Kidney glomerular epithelial cell (primary cell): ENCODE measurements at places on chromosomes 13 and 19.
A peak's percentile ranks its signal among the peaks of the same experiment; 100 is the strongest.

GRCh38 chr13:30652746-30653386, 35.1 kb downstream of the USPL1 start:
- DNase-seq: no peak

DNA sequence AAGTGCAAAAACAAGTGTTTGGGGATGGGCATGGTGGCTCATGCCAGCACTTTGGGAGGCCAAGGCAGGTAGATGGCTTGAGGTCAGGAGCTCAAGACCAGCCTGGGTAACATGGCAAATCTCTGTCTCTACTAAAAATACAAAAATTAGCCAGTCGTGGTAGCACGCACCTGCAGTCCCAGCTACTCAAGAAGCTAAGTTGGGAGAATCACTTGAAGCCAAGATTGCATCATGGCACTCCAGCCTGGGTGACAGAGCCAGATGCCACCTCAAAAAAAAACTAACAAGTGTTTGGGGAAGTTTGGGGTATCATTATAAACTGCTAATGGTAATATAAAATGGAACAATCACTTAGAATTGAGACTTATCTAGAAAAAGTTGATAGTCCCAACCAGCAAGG, 24.6 kb downstream of the XPO4 start:
- no peak for DNase-seq

- peak; percentile 23 for DNase-seq
These were observed 11.9 kb upstream of the PRKD2 start for GRCh38 chr19:46728693-46729339.

GRCh38 chr13:81686877-81687276, 1346.0 kb upstream of the SPRY2 start:
- DNase-seq: no peak

DNA sequence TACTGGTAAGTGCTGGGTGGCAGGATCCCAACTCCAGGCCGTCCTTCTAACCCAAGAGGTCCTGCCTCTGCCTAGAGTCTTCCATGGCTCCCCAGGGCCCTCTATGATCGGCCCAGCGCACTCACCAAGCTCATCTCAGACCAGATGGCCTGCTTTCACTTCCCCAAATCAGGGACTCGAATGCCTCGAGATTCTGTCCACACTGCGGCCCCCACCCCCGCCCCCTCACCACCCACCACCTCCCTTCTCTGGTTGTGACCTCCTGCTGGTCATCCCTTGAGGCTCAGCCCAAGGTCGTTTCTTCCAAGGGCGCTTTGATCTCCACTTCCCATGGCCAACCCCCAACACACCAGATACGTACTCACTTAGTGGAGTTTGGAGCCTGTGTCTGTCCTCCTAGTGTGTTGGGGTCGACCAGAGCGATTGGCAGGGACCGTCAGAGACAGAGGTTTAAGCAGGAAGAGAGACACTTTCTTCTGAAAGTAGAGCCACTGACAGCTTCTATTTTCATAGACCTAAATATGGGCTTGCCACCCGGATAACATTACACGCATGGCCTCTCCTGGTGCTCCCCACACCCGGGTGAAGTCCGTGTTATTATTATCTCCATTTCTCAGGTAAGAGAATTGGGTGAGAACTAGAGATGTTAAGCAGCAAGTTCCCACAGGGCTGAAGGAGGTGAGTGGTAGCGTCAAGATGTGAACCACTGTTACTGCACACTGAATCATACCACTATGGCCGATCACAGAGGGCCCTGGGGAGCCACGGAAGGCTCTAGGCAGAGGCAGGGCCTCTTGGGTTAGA, at the start of gene FCER2:
FCER2 (minus strand) TSS at position 478 of the 804 bp plus-strand sequence. CDS start 2,371 bp downstream, outside the sequence.
- no peak for DNase-seq

DNA sequence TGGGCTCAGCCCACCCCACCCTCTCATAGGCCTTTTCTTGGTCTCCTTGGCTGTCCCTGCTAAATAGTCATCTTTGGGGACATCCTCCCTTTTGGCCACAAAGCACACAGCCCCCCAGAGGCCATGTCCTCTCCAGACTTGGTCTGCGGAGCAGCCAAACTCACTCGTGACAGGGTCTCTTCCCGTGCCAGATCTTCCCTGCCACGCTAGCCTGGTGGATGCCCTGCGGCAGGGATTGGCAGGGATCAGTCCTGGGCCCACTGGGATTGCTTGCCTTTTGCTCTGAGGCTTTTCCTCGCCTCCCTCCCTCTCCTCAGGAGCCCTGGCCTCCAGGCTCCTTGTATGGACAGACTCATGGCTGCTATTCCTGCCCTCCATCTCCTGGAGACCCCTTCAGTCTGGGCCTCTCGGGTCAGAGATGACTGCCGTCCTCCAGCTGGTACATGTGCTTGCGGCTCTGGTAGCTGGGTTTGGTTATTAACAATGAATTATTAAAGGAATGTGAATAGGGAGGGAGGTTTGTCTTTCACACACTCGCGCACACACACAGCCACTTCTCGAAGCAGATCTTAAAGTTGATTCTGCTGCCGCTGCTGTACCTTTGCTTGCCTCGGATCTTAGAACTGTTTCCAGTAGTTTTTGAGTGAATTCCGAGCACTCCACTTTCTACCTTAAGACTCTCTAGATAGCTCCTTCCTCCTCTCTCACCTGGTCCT, 45.1 kb downstream of the NFIX start:
- DNase-seq: peak; percentile 50

GRCh38 chr19:719636-720344, 11.1 kb downstream of the PALM start:
- DNase-seq: no peak

- no peak for DNase-seq
These were observed 4.8 kb downstream of the TSHZ3 start for GRCh38 chr19:31344403-31344802.

DNA sequence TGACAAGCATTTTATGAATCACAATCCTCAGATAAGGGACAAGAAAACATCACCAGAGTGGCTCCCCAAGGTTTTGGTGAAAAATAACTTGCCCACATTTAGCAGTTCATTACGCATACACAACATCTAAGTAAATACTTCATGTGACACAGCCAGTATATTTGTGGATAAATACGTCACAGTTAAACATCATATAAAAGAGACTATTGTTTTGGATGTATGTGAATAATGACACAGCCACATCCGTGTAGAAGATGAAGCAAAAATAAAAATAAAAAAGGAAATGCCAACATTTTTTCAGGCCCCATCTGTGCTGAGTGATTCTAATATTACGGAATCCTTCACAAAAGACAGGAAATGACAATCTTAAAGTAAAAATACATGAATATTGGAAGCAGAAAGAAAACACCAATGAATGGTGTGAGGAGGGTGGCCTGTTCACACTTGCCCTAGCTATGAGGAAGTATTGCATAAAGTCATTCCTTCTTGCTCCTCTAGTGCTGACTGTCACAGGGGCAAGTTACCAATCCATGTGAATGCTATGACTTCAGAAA, 457.1 kb downstream of the KLF12 start:
- DNase-seq: no peak

DNA sequence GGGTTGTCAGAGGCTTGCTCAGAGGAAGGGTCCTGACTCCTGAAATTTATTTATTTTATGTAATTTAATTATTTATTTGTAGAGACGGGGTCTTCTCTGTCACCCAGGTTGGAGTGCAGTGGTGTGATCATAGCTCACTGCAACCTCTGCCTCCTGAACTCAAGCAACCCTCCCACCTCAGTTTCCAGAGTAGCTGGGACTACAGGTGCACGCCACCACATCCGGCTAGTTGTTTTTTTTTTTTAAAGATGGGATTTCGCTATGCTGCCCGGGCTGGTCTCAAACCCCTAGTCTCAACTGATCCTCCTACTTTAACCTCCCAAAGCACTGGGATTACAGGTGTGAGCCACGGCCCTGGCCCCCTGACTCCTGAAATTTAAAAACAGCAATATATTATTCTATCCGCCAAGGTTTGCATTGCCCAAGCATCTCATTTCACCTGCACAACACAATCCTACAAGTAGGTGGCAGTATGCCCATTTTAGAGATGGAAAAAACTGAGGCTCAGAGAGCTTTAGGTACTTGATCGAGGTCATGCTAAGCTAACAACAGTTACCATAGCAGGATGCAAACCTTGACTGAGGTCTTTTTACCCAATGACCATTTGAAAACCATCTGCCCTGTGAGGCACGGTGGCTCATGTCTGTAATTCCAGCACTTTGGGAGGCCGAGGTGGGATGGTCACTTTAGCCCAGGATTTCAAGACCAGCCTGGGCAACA, 18.1 kb downstream of the ARHGEF18 start:
- DNase-seq: peak; percentile 22

DNA sequence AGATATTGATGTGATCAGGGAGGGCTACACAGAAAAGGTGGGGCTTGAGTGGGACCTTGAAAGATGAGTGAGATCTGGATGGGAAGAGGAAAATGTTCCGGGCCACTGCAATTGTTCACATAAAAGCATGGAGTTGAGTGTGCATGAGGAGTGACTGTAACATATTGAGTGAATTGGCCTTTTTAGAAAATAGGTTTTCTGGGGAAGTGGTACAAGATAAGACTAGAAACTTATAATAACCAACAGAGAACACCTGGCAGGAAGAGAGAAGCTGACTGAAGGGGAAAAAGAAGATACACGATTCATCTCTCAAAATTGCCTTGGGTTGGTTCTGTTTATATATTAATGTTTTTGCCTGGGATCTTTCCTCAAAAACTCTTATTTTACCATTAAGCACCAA, 32.2 kb downstream of the SLC10A2 start:
- DNase-seq: no peak
